ENCODE measurements at places on chromosomes 5 and 9.

DNA sequence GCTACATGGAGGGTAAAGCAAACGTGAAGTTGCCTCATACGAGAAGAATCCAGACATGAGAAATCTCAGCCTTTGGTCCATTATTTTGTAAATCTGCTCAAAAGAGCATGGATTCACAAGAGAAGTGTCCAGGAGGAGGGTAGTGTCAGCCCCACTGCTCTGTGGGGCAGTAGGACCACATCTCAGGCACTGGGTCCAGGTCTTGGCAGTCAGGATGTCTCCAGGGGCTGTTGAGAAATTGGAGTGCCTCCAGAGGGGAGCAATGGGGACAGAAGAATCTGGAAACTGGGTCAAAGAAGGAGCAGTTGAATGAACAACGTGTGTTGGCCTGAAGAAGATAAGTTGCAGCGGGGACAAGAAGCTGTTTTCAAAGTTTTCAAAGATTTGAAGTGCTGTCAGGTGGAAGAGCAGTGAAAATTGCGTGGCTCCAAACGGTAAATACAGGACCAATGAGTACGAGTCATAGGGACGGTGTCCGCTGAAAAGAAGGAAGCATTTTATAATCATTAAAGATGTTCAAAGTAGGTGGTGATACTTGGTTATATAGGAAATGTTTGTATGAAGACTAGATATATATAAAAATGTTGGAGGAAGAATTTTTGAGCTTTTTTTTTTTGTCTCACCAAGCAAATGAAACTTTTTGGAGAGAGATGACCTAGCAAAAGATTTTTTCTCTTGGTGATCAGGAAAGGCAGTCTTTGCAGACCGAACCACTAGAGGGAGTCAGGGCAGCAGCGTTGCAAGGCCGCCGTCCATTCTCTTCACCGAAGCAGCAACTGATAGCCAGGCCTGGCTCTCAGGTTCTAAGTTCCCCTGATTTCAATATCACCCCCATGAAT is 57.1 kb upstream of the ZBED3 start:
- no peak for DNase-seq

GRCh38 chr9:105636331-105636730 is 25.9 kb upstream of the TAL2 start:
- no peak for DNase-seq

DNA sequence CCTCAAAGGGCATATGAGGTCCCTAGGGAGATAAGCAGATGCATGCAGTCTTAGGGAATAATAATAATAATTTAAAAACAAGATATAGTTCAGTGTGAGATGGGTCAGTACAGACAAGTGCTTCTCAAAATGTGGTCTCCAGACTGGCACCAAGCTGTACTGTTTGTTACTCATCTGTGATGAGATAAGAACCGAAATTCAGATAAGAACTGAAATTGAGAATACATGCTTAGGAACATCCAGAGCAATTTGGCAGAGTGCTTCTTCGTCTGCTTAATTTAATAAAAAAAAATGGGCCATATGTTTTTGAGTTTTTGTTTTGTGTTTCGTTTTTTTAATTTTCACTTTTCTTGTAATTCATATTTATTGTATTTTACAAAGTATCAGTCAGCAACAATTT is 86.5 kb upstream of the SGCD start:
- DNase-seq: no peak

GRCh38 chr5:126460977-126461376 is 37.8 kb downstream of the GRAMD2B start:
- DNase-seq: no peak

DNA sequence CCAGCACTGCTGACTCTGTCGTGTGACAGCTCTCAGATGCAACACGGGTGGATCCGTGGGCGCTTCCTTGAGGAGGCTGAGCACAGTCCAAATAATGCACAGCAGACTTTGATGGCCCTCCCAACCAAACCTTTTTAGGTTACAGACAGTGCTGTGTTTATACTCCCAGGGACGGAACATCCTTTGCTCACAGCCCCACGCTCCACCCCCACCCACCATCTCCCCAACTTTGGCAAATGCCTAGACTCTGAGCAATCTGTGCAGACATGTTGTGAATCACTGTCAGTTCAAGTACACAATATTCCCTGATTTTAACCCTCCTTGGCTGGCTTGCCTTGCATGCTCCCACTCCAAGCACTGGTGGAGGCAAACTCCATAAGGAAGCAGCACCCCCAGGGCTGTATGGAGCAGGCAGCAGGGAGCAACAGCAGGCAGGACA is 324.6 kb downstream of the MLLT3 start:
- no peak for DNase-seq

- DNase-seq: no peak
Measured at GRCh38 chr9:3262826-3263529, 262.8 kb downstream of the RFX3 start.

- no peak for DNase-seq
Measured at GRCh38 chr9:38727497-38728001, 7.6 kb upstream of the FAM240B start.

GRCh38 chr5:141951332-141951781 is 6.6 kb downstream of the PCDH12 start:
- no peak for DNase-seq

GRCh38 chr5:111975133-111975532 is 218.1 kb upstream of the NREP start:
- no peak for DNase-seq

DNA sequence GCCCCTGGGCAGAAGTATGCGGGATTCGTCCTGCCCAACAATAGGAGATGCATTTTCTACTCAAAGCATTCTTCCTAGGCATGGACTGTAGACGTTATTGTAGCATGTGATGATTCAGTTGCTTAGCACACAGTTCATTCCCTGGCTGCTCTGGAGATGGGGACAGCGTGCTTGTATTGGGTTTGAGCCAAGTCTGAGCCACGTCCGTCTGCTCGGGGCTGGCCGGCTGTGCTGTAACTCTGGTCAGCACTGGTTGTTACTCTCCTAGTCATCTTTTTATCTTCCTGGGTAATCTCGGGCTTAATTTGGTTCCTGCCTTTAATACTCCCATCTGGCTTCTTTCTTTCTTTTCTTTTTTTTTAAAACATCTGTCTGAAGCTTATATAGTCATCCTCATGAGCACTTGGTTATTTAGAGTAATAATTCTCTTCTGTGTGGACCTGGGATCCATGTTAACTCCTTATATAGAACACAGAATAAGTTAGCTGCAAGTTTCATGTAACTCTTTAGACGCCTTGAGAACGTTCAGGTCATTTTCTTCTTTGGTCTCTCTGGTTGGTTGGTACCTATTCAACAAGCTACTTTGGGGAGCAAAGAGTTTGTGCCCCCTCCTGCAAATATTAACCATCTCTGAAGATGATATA is 118.8 kb upstream of the RPS23 start:
- no peak for DNase-seq

- no peak for DNase-seq
Measured at GRCh38 chr5:10921160-10921559, 160.1 kb upstream of the DAP start.

DNA sequence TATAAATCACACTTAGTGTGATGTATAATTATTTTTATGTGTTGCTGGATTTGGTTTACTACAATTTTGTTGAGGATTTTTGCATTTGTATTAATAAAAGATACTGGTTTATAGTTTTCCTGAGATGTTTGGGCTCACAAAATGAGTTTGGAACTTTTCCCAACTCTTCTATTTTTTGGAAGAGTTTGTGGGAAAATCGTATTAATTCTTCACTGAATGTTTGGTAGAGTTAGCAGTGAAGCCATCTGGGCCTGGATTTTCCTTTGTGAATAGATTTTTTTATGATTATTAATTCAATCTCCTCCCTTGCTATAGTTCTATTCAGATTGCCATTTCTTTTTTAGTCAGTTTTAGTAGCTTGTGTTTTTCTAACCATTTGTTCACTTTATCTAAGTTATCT is 201.7 kb upstream of the NFIL3 start:
- no peak for DNase-seq

GRCh38 chr5:95810305-95811125 is 12.0 kb downstream of the GLRX start:
- no peak for DNase-seq

DNA sequence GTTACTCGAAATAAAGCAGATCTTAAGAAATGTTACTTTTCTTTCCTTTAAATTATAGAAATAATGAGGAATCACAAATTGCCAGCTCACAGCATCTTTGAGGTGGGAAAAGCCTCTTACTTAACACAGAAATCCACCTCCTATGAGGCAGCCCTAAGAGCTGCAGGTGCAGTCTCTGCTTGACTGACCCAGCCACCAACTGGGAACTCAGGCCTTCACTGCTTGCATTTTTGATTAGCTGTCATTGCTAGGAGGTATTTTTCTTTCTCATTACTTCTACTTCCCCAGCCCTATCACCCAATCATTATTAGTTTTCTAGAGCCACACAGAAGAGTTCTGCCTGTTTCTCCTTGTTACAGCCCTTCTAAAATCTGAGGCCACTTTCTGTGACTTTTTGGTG is 416.5 kb upstream of the KLF4 start:
- no peak for DNase-seq

- no peak for DNase-seq
Measured at GRCh38 chr9:83934569-83935275, 13.5 kb upstream of the KIF27 start.

- no peak for DNase-seq
Measured at GRCh38 chr9:87179553-87180340, 232.4 kb upstream of the GAS1 start.

DNA sequence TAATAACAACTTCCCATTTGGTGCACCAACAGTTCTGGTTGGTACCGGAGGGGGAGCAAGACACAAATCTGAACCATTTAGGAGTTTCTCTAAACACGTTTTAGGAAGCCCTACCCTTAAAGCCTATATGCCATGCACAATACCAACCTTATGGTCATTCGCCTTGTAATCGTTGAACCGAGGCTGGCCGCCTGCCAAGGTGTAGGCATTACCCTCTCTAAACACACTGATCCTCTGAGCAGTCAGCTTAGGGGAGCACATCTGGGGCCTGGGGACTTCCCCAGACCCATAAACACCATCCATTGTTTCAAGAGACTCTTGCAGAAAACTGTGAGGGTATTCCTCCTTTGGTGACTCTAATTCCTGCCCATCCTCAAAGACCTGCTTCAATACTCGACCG is 328 bp downstream of the GRXCR2 start:
- no peak for DNase-seq

GRCh38 chr9:127523312-127523851 is 72.1 kb downstream of the LRSAM1 start:
- DNase-seq: no peak

- no peak for DNase-seq
Measured at GRCh38 chr5:150645070-150645700, 4.7 kb downstream of the SYNPO start.

DNA sequence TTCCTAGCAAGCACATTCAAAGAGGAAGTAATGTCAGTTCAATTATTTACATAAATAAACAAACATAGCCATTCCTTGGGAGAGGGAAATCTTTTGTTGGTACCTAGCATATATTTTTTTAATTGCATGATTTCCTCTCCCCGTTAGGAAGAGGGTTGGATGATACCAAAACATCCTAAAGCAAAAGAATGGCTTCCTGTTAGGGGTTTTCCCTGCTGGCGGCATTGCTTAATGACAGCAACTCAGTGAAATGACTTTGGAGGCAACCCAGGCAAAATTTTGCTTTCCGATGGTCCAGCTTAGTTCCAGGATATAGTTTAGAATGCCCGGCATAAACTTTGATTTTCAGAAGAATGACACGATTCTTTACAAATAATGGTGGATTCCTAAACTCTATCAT is 73.2 kb downstream of the MAT2B start:
- DNase-seq: no peak

DNA sequence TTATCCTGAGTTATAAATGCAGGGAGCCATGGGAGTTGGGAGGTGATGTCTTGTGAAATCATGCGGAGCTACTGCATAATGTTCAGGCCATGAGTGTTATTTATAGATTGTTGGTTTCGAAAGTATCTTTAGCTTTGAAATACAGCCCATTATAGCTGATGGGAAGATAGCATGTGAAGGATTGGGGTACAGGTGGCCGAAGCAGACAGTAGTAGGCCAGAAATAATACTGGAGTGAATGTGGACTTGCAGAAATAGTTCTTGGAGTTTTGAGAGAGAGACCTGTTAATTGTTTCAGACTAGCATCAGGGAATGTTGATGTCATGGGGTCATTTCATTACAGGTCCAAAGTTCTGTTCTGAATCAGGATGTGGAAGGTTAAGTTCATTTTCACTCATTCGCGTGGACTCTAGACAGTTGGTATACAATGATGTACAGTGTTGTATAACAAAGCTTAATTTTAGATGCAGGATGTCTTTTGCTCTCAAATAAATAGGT is 3.8 kb downstream of the ATP6V1G1 start:
- DNase-seq: no peak

- no peak for DNase-seq
Measured at GRCh38 chr5:52428977-52429489, 358.7 kb upstream of the ITGA1 start.

DNA sequence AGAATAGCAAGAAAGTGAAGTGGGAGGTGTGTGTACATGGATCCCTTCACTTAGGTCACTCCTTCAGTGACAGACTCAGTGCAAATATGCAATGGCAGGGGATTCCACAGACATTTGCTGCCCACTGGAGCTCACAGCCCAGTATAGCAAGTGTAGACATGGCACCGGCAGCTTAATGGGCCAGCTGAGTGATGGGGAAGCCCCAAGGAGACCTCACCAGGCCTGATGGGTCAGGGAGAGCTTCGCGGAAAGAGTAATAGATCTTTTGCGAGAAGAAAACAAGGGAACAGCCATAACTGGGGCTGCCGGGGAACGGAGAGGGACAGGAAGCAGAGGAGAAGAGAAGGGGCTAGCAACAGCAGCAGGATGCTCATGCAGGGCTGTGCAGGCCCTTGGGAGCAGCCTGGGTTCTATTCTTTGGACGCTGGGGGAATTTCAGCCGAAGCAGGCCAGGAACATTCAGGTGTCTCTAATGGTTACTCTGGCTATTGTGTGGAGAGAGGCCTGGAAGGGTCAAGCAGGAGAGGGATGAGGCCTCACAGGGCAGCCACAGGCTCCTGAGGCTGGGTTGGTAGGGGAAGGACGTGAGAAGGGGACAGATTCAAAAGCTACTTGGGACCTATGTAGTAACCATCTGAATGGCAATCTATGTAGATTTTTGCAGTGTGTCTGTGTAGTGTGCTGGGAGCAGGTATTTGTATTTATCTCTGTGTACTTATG is 27.0 kb downstream of the TCF7 start:
- DNase-seq: no peak

Data from cortex of kidney (tissue), 1 donor.